ENCODE measurements at places on chromosomes 11 and 22.

DNA sequence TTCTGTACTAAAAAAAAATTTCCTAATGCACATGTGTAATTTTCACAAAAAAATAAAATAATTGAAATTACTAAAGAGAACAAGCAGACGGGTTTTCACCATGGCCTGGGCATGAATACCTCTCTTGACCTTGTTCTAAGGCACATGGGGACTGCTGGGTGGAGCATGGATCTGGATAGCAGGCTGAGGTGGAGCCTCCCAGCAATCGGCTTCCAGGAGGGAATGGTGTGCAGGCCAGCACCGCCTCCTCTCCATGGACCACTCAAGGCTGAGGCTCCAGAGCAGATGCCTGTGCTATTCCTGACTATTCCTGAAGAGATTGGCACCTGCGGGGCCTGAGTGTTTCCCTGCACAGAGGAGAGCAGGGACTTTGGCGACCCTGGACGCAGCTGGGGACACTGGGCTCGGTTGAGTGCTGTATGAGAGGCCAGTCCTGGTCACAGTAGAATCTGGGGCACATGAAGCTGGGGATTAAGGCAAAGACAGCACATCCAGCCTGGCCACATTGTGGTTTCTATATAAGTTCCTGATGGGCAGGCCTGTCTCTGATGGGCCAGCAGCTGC lies 963.6 kb downstream of the BRD1 start:
- DNase-seq: no peak

- DNase-seq: no peak
Observed at GRCh38 chr11:34904421-34904955, 11.7 kb downstream of the APIP start.

- no peak for DNase-seq
Observed at GRCh38 chr11:106172386-106172991, 95.0 kb downstream of the AASDHPPT start.

- peak; percentile 30 for DNase-seq
Observed at GRCh38 chr11:46248289-46249102, 29.0 kb upstream of the CREB3L1 start.

DNA sequence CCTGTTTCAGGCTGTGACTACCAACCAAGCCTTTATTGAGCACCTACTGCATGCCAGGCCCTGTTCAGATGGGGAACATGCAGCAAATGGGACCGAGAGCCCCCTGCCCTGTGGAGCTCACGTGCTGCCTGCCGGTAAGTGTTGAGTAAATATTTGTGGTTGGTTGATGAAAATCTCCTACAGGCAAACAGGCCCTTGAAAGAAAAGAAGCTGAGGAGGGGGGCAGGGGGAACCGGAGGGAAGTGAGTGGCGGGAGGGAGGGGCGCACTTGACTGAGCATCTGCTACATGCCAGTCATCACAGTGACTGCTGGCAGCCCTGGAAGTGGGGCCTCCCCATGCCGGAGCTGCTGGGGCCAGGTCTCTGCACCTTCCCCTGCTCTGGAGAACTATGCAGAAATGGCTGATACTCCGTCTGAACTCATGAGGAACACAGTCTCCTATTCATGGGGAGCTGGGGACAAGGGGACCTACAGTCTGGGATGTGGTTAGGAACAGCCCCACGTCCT lies 34.2 kb downstream of the MACROD1 start:
- no peak for DNase-seq

GRCh38 chr11:62918531-62918930 lies 2.6 kb downstream of the CHRM1 start:
- DNase-seq: no peak

- no peak for DNase-seq
Observed at GRCh38 chr11:75728992-75729391, 11.4 kb downstream of the MOGAT2 start.

DNA sequence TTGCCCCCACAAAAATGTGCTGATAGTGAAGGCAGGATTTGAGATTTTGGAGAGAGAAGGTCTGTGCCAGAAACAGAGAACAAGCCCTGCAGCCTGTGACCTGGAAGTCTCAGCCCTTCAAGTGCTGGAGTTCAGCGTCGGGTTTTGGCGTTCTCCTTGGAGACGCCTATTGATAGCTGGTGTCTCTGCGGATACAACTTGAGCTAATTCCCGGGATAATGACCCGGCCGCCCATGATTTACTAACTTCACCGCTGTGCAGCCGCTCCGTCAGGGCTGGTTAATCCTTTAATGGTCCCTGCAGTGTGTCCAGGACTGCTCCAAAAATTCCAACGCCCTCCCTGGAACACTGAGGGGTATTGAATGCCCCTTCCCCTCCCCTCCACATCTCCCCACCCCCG lies 76.6 kb downstream of the WT1 start:
- no peak for DNase-seq

- no peak for DNase-seq
Observed at GRCh38 chr11:3008746-3009336, 16.7 kb upstream of the NAP1L4 start.

- no peak for DNase-seq
Observed at GRCh38 chr11:2205214-2205720, 33.7 kb upstream of the TH start.

DNA sequence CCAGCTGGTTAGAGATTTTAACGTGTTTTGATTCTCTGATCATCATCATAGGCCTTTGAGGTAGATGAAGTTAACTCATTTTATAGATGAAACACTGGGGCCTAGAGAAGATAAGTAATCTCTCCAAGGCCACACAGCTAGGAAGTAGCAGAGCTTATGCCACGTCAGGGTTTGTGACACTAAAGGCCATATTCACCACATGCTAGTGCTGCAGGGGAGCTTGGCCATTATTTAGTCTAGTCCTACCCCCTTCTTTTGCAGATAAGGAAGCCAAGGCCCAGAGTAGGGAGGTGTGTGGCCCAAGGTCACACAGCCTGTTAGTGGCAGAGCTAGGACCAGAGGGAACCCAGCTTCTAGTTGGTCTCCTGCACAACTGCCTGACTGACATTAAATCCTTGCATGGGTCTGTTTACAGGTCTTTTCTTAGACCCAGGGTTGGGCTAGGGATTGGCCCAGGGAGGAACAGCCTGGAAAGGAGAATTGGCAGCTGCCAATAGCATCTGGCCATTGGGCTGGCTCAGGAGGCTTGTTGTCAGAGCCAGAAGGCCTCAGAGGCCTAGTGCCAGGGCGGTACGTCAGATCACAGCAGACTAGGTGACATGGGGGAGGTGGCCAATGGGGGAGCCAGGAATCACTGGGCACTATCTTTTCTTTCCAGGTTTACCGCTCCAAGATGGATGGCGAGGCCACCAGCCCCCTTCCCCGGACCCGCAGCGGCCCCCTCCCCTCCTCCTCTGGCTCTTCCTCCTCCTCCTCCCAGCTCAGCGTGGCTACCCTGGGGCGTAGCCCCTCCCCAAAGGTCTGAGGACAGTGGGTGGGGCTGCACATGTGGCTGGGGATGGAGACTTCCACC lies 36.0 kb downstream of the PHLDB1 start:
- no peak for DNase-seq

- DNase-seq: no peak
Observed at GRCh38 chr22:19709063-19709769, 5.1 kb upstream of the SEPTIN5 start.

GRCh38 chr11:4093519-4094347 lies 866 bp upstream of the RRM1 start:
- no peak for DNase-seq

DNA sequence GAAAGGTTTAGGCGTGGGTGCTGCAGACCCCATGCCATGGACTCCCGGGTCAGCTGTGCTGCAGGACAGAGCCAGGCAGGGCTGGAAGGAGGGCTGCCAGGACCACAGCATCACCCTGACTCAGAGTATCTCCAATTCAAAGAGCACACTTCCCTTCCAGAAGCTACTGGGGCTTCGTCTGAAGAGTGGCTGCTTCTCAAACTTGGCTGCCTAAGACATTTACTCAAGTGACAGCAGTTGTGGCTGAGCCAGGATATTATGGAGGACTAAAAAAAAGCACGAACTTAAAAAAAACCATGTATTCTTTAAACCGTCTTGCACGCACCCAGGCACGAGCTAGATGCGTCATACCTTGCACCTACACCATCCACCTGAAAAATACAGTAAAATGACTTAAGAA lies 13.0 kb upstream of the BID start:
- DNase-seq: no peak

- DNase-seq: no peak
Observed at GRCh38 chr22:50063589-50064393, 5.7 kb upstream of the TTLL8 start.

- DNase-seq: no peak
Observed at GRCh38 chr11:63918507-63919191, 1.7 kb upstream of the RCOR2 start.

DNA sequence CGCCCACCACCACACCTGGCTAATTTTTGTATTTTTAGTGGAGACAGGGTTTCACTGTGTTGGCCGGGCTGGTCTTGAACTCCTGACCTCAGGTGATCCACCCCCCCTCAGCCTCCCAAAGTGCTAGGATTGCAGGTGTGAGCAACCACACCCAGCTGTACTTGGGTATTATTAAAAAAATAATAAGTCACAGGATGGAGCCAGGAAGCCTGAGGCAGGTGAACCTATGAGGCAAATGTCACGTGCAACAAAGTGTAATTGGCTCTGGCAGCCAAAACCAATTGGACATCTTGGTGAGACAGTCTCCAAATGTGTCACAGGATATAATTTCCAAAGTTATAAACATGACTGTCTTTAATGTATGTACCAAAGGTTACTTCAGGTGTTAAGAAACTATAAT lies 24.0 kb upstream of the MALAT1 start:
- DNase-seq: no peak

- DNase-seq: no peak
Observed at GRCh38 chr11:130425156-130425555, 3.3 kb downstream of the ADAMTS8 start.

DNA sequence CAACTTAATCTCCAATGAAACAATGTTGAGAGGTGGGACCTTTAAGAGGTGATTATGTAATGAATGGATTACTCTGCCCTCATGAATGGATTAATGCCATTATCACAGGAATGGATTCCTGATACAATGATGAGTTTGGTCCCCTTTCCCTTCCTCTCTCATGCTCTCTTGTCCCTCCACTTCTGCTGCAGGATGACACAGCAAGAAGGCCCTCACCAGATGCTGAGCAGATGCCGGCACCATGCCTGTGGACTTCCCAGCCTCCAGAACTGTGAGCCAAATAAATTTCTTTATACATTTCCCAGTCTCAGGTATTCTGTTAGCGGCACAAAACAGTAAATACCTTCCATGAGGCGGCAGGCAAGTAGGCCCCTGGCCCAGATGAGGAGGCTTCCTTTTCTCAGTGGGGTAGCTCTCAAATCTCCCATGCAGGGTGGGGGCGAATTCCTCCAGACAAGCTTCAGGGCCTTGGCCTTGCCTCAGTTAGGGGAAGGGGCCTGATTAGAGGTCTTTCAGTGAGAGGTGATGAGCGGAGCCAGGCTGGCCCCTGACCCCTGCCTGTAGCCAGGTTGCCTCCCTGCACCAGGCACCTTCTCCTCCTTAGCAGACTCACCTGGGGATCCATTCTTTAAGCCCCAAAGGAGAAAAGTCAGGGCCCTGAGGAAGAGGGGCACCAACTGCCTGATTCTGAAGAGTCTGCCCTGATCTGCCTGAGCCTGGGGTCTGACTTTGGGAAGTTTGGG lies 86.0 kb downstream of the RRM1 start:
- no peak for DNase-seq

- no peak for DNase-seq
Observed at GRCh38 chr11:126599217-126599897, 243.9 kb downstream of the ST3GAL4 start.

GRCh38 chr11:5234381-5234834 lies at the start of gene HBD:
HBD (minus strand) TSS chr11:5234483; CDS start chr11:5234433, 50 bp downstream.
- DNase-seq: peak; percentile 8

- no peak for DNase-seq
Observed at GRCh38 chr11:120681434-120682331, 170.1 kb downstream of the GRIK4 start.

DNA sequence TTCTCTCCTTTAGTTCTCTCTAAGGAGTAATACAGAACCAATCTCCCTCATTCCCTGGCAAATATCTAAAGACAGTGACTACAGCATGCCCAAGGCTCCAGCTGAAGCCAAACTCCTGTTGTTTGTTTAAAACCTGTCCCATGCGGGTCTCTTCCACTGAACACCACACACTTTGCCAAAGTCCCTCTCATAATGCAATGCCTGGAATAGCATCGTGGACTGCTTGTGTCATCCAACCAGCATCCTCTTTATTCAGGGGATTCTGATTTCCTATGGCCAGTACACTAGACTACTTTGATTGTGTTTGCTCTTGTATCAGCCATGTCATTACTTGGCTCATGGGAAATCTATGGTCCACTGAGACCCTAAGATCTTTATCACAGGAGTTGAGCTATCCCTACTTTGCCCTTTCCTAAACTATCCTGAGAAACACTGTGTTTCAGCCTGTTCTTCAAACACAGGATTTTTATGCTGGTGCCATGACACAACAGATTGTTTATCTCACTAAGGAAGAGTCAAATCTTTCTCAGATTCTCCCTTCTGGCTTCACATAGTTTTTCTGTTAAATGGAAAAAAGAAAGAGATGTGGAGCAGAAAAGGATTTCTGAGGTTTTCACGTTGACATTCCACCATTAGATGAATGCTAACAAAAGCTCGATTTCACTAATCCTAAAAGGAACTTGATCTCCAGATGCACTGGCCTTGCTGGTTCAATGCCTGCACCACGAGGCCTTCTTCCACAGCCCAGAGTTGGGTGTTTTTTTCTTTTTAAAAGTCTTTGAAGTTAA lies 15.9 kb upstream of the IRAG1 start:
- DNase-seq: no peak

DNA sequence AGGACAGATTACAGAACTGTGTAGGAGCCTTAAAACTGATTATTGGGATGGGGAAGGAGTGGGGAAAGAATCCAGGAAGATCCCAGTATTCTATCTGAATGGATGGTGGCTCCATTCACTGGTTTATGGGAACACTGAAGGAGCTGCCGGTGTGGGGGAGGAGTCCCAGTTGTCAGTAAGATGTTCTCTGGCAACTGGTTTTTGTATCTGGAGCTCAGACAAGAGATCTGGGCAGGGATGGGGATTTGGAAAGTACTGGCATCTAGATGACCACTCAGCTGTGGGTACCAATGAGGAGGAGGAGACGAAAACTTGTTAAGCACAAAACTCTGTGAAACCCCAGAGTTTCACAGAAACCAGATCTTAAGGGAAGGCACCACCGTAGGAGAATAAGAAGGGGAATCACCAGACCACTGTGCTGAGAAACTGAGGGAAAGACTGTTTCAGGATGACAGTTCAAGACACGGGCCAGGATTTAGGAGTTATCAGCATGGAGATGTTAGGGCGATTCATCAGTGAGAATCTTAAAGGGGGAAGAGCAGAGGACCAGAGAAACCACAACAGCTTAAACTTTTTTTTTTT lies 28.1 kb downstream of the LDLRAD3 start:
- no peak for DNase-seq

- no peak for DNase-seq
Observed at GRCh38 chr11:25733777-25734176, 598.2 kb upstream of the ANO3 start.

- DNase-seq: no peak
Observed at GRCh38 chr11:111344032-111344431, 35.0 kb downstream of the POU2AF1 start.

- DNase-seq: no peak
Observed at GRCh38 chr11:20089796-20090653, 70.2 kb downstream of the DBX1 start.

- no peak for DNase-seq
Observed at GRCh38 chr11:22928207-22928917, 68.1 kb upstream of the CCDC179 start.

GRCh38 chr11:32851251-32851650 lies 21.5 kb downstream of the PRRG4 start:
- no peak for DNase-seq

GRCh38 chr11:11366793-11367192 lies 13.7 kb upstream of the CSNK2A3 start:
- DNase-seq: no peak

- no peak for DNase-seq
Observed at GRCh38 chr11:26088391-26088790, 243.5 kb upstream of the ANO3 start.

Measured in activated CD4-positive, alpha-beta T cell treated with anti-CD3 and anti-CD28 coated beads, Interleukin-10, Interleukin-2, amounts not matched to agents 100 ng/mL and 50 ng/mL, durations not matched to agents 16 hours and 8 hours (primary cell).